Activated naive CD4-positive, alpha-beta T cell treated with anti-CD3 and anti-CD28 coated beads for 36 hours (primary cell): ENCODE measurements at places on chromosomes 5 and 9. TPM values are rescaled to one million over a fixed set of nuclear protein-coding genes. Genes with fewer than 3 reads are reported as not detected.

The GRIA1 gene
- total RNA-seq, result not detected

DNA sequence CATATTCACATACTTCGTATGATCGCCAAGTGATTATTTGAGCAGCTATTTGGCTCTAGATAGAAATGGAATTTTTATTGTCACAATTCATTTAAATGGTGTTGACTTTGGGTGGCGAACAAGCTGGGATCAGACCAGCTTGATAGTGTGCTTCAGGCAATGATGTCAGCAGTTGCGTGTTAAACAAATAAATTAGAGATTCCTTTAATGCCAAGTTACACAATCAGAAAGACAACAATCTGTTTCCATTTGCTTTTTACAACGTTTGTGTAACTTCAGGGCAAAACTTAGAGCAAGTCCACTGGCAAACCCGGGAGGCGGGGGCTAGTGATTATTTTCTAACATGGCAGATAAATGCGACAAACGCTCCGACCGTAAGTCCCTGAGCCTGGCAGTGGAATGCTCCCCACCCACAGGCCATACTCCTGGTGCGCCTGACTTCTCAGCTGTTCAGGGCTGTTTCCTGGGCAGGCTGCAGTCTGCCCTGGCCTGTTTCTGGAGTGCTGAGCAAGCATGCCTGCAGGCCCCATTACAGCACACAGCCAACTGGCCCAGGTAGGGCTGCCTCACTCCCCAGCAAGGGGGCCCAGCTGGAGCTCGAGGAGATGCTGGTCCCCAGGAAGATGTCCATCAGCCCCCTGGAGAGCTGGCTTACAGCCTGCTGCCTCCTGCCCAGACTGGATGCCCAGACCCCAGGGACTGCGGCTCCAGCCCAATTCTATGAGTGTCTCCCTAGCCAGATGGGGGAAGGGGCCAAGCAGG is 88.7 kb downstream of the BASP1 start:
- H3K27ac ChIP-seq, result no peak overlapping the region
- no peaks in the 10 kb centered on the region for H3K4me1 ChIP-seq
- no peaks in the 10 kb centered on the region for H3K27me3 ChIP-seq
- H3K4me3 ChIP-seq, result no peak overlapping the region
- DNase-seq, result no peak
- H3K36me3 ChIP-seq, result no peaks in the 10 kb centered on the region

DNA sequence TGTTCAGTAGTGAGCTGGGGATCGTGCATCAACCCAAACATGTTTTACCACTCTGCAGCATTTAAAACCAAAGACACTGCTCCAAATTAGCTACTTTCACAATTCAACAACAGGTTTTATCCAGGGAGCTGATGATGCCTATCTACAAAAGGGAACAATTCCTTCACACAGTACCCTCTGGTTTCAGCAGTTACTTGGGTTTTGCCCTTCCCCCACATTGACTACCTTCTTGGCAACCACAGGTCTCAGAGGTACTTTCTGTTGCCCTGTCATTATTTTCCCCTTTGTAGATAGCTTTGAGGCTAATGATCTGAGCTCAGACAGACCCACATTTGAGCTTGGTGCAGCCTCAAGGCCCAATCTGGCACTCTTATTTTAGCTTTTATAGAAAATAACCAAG is 96.1 kb downstream of the WDR41 start:
- no peaks in the 10 kb centered on the region for H3K36me3 ChIP-seq
- no peak for DNase-seq
- H3K27ac ChIP-seq, result no peak overlapping the region

DNA sequence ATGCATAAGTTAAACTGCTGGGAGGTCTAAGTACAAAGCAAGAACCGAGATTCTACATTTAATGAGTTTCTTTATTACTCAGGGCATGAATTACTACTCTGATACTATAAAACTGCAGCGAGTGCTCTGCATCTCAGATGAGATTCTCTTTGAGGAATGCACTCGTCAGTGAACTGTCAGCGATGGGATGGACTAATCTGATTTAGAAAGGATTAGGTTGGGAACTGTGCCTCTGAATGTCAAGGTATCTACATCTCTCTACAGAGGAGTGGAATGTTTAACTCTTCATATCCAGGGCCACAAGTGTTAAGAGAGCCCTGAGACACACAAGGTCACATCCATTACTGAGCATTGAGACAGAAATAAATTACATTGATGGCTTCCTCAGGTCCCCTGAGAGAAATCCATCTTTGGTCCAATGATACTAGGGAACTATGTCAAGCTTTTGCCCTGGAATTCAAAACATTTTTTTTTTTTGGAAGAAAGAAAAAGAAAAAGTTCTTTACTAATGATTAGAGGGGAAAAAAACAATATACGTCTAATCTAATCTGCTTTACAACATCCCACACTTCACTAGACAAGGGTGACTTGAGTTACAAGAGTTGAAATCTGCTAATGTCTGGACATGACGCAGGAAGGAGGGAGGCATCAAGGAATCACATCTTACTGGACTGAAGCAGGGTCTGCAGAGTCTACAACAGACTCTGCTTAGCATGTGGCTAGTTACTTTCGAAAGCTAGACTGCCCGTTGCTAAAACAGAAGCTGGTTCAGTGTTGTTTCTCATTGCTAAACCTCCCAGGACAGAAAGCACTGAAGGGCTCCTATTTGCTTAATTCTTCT is 270.0 kb upstream of the TLE4 start:
- H3K4me3 ChIP-seq, result no peak overlapping the region
- no peak overlapping the region for H3K27ac ChIP-seq
- no peak for DNase-seq
- no peaks in the 10 kb centered on the region for H3K4me1 ChIP-seq
- H3K27me3 ChIP-seq, result peaks cover 8% of the 10 kb centered on the region

The COL15A1 gene
- total RNA-seq, result 0.05 TPM

- peak; percentile 57 for DNase-seq
- H3K27ac ChIP-seq, result peak overlapping the region; percentile 99
- H3K36me3 ChIP-seq, result peaks cover 5% of the 10 kb centered on the region
- peak overlapping the region; percentile 80 for H3K4me3 ChIP-seq
- H3K4me1 ChIP-seq, result peaks cover 77% of the 10 kb centered on the region
- H3K27me3 ChIP-seq, result no peaks in the 10 kb centered on the region
These were observed 10.9 kb downstream of the FYB1 start for GRCh38 chr5:39208471-39208870.

- no peak for DNase-seq
- no peak overlapping the region for H3K4me3 ChIP-seq
- H3K36me3 ChIP-seq, result no peaks in the 10 kb centered on the region
These were observed 110.0 kb downstream of the PLPPR1 start for GRCh38 chr9:101138509-101138908.

The ACTBL2 gene
- total RNA-seq, result not detected

The TRPM3 gene
- 0.02 TPM for total RNA-seq
